SK-N-MC (cell line): ENCODE measurements at places on chromosomes 2 and 18.

DNA sequence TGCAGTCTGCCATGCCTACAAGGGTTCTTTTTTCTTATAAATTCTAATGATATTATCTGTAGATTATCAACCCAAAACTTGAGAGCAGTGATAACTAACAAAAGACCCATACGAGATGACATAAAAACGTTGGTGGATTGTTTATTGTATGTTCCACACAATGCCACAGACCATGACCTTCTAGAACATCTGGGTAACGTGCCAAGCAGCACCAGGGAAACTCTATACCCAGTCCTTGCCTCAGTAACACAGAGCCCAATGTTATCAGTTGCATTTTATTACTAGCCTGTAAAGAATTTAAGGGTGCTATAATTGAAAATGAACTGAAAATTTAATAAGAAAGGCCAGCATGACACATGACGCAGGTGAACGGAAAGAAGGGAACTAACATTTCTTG, 99.1 kb upstream of the UGP2 start:
- no peak for DNase-seq

GRCh38 chr2:37589298-37589697, 82.1 kb downstream of the CDC42EP3 start:
- DNase-seq: no peak

DNA sequence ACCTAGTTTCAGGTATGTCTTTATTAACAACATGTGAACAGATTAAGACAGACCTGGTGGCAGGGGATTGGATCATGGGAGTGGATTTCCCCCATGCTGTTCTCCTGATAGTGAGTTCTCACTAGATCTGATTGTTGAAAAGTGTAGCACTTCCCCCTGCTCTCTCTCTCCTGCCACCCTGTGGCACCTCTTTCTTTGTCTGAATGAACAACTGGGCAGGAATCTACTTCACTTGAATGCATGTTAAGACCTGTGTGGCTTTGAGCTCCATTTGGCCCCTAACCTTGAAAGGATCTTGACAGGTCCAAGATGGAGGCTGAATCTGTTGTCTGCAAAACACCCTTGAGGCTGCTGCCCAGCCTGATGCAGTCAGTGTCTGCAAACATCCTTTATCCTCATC, 194.4 kb downstream of the RNF144A start:
- no peak for DNase-seq

DNA sequence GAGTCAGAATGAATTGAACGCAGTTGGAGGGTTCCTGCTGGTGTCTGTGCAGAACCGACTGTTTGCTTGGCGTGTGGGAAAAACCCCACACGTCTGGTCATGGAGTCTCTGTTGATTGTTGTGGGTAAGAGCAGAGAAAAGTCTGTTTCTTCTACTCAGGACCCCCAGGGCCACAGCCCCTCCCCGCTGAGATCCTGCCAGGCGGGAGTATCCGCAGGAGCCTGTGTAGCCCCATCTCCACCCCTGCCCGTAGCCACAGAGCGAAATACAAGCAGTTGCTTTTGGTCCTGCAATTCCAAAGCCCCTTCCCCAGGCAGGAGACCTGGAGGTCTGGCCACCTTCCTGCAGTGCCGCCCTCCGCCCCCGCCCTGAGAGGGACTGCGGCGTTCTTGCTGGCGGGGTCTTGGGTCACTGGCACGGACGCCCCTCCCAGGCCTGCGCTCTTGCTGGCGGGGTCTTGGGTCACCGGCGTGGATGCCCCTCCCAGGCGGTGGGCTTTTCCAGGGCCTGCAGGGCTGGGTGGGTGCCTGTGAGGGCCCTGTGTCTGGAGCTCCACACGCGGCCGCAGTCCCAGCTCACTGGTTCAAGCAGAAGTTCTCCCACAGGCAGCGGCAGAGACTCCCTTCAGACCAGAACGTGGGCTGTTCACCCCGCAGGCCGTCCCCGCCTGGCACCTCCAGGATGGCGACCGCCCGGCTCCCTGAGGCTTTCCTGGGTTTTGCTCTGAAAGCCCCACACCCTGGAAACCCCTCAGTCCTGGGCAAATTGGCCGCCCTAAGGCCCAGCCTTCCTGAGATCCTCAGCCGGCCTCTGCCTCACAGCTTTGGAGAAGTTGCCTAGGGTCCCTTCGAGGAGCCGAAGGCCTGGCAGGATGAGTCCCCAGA, 76.0 kb upstream of the CTDP1 start:
- DNase-seq: no peak

DNA sequence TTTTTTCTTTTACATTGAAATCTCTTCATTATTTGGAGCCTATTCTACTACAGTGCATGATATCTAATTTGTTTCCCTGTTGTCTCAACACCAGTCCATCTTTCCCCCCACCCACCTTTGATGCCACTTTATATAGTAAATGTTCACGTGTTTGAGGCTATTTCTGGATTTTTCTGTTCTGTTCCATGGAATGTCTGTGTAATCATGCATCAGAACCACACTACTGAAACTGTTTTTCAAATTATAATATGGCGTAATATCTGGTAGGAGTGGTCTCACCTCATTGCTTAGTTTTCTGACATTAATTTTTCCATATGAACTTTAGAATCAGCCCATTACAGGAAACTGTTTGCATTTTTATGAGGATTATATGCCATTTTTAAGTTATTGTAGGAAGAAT, 19.1 kb upstream of the NARS1 start:
- no peak for DNase-seq

DNA sequence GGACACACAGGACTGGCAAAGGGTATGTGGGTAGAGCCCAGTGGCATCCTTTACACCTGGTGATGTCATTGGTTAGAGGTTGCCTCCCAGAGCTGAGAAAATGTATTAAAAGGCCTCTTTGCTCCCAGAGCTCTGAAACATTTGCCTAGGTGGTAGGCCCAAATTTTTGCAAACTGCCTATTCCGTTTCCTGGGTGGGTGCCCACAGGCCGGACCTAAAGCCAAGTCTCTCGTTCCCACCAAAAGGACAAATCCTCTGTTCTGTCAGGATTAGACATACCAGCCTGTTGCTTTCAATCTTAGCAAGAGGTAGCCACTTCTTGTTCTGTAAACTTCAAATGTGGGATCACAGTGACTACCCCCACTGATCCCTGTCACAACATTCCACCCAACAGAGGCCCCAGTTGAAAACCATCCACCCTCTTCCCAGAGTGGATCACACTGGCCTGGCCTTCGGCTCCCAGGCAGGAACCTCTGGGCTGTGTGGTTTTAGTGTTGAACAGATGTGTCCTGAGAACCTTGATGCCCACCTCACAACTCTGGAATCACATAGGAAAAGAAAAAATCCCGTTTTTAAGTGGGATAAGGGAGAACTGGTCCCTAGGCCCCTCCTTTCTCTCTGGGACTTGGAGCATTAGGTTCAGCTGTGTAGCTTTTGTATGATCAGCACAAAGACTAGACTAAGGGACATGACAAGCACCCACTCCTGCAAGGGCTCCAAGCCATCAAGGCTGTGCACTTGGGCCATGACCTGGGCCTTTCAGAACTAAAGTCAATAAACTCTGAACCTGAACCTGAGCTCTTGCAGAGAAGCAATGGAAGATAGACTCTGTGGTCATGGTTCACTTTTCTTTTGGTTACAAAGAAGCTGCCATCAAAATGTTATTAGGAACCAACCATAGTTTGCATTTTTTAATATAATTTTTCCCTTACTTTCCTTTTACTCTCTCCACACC, 211.3 kb downstream of the CYP26B1 start:
- no peak for DNase-seq

- DNase-seq: no peak
Observed at GRCh38 chr2:159035790-159036411, 67.5 kb downstream of the TANC1 start.

DNA sequence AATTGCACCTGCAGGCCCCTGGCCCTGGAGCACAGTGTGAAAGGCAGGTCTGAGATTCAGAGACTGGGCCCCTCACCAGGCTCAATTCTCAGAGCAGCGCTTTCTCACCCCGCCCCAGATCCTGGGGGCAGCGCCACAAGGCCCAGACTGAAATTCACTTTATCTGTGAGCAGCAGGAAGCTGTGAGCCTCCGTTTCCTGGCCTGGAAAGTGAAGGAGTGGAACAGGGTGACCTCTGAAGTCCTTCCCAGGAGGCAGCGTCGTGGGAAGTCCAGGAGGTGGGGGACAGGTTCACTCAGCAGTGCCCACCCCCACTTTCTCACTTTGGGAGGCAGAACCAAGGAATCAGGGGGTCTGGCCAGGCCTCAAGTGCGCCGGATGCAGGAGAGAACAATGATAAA, 235.4 kb downstream of the NDUFA10 start:
- no peak for DNase-seq

- no peak for DNase-seq
Observed at GRCh38 chr2:62143696-62144095, 52.2 kb upstream of the B3GNT2 start.

- DNase-seq: no peak
Observed at GRCh38 chr18:56306797-56307196, 331.6 kb downstream of the TXNL1 start.
